Activated naive CD8-positive, alpha-beta T cell treated with anti-CD3 and anti-CD28 coated beads, Interleukin-2, amount 10 ng/mL, durations not matched to agents 7 days and 5 days (primary cell): ENCODE measurements at places on chromosomes 7 and 10.
A peak's percentile ranks its signal among the peaks of the same experiment; 100 is the strongest.

DNA sequence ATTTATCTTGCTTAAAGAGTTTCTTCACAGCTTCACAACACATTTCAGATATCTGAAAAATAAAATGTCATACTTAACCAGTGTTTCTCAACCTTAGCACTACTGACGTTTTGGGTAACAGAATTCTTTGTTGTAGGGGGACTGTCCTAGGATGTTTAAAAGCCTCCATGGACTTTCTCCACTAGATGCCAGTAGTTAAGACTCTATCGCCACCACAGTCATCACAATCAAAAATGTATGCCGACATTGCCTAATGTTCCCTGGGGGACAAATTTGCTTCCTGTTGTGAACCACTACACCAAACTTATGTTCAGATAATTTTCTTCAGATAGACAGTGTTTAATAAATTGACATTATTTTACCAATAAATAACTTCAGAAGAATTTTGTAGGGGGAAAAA is 13.4 kb downstream of the NOC3L start:
- DNase-seq, result no peak

DNA sequence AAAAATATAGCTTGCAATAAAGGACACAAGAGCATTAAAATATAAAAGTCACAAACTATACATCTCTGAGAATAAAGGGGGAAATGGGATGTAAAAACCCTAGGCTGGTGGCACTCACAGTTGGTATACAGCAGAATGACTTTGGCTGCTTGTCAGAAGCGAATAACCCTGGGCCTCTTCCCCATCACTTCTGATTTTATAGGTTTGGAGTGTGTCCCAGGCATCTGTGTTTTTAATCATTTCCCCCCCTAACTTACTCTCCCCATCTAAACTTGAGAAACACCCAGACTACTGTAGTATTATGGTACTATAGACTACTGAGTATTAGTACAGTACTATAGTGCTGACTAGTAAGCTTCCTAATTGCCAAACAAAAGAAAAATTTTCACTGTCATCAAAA is 1.8 kb upstream of the RPA3 start:
- no peak for DNase-seq

DNA sequence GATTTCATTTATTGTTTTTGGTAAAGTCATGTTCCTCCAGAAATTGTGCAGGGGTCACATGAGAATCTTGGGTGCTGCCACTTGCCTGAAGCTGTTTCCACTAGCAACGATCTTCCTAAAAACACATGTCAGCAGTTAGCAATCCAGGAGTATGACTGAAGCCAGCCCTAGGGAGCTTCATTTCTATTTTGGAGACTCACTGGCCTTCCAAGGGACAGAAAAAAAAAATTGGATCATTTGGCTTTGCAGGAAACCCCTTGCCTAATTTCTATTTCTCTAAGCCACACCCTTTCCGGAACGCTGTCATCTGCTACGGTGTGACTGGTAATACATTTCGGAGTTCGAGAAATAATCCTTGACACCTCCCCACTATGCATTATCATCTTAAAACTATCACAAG is 204.7 kb downstream of the TAX1BP1 start:
- DNase-seq, result no peak

DNA sequence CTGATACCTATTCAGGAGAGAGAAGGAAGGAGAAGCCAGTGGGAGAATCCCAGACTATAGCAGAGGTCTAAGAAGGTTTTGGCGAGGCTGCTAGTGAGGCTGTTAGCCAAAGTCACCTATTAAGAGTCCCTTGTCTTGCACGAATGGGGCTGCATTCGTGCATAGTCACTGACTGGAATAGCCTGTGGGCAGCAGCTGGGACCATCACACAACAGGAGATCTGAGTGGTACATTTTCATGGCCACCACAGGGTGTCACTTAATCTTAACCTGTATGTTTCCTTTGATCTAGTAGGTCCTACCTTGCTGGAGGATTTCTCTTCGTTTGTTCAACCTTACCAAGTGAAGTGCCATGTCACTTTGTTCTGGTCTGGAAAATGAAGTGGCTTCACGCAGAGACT is 319.9 kb downstream of the BMPER start:
- no peak for DNase-seq

- DNase-seq, result no peak
Measured at GRCh38 chr10:121316432-121316831, 281.8 kb downstream of the FGFR2 start.

DNA sequence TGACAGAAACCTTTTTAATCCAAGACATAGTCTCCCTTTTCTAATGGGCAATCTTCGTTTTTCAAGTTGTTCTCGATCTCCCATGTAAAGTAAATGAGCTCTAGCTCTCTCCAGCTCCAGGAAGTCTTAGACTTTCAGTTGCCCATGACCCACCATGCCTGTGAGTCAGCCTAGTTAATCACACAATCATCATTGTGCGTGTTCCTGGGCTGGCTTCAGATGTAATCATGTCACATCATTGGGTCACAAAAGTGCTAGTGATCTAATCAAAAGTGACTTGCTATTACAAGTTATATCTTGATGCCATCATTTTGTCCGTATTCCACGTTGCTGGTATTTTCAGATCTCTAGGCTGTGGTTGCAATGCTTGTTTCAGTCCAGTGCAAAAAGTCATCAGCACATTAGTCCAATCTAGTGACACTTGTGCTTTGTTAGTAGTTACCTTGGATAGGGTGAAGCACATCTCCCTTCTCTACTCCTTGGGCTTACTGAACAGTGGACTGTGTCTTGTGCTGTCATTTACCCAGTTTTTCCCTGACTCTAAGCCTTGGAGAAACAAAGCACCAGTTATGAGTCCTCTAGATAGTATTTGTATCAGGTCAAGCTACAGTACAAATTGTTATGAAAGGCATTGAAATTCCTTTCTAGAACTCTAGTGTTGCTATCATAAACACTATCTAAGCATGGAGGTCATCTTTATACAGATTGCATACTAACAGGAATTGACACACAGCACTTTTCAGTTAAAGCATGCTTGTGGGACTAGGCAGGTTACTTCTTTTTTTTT is 316.6 kb downstream of the GFRA1 start:
- no peak for DNase-seq

- DNase-seq, result peak; percentile 43
Measured at GRCh38 chr7:23468526-23469149, 1.7 kb downstream of the IGF2BP3 start.

- DNase-seq, result no peak
Measured at GRCh38 chr10:91367558-91367957, 42.6 kb upstream of the HECTD2 start.

- DNase-seq, result no peak
Measured at GRCh38 chr10:10462151-10462941, 555.3 kb upstream of the CELF2 start.

GRCh38 chr7:7779888-7780287 is 61.5 kb upstream of the RPA3 start:
- no peak for DNase-seq

DNA sequence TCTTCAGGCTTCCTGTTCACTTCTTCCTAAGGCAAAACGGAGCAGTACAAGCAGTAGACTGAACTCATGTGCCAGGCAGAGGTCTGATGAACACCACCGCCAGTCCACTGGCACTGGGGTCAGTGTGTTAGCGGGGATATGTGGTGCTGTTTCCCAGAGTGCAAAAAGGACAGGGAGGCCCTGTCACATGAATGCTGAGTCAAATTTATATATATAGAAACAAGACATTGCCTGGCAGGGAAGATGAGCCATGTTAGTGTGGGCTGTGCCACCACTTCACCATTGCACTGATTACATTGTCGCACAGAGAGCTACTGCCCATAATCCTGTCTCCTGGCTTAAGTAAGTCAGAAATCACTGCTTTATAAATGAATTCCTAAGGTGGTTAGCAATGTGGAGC is 122.2 kb upstream of the AMPH start:
- no peak for DNase-seq

DNA sequence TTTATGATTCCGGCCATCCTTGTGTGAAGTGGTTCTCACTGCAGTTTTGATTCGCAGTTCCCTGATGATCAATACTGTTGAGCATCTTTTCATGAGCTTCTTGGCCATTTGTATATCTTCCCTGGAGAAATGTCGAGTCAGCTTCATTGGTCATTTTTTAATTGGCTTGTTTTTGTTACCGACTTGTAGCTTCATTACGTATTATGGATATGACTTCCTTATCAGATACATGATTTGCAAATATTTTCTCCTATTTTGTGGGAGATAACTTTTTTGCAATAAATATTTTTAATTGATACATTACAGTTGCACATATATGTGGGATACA is 27.4 kb upstream of the TPK1 start:
- DNase-seq, result no peak

DNA sequence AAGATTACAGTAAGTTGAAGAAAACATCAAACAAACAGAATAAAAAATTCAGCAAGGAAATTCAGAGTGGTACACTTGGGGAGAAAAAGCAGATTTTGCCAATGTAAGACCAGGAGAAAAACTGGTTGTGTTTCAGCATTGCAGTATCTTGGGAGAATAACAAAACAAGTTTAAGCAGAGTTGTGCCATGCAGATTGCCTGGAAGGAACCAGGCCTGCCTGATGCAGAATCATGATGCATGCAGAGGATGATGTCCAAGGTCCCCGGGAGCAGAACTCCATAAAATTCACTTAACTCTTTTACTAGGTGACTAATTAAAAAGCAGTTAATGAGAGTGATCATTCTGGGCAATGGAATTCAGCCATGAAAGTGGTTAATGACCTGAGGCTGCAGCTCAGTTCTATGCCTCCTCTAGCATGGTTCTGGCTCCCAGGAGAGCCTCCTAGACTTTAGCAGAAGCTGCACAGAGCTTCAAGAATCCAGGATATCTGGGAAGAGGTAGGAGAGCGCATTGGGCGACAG is 379.7 kb upstream of the C7orf33 start:
- DNase-seq, result no peak
